Ovary (tissue), 10 donors: ENCODE measurements at places on chromosomes 3 and 15.

DNA sequence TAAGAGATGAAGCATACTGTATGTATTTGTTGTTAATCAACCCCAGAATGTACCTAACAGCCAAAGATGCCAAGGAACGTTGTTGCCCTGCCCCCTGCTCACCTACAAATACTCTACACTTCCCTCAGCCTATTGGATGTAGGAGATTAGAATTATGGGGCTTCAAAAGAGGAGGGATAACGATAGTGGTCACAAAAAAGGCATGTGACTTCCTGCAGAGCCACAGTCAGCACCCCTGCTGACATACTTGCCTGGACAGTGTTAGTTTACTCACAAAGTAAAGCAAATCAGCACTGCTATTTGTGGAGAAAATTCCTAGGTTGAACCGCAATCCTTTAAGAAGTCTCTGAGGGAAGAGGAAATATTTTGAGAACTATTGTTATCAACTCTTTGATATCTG, 37.9 kb downstream of the PARP15 start:
- no peak for DNase-seq

DNA sequence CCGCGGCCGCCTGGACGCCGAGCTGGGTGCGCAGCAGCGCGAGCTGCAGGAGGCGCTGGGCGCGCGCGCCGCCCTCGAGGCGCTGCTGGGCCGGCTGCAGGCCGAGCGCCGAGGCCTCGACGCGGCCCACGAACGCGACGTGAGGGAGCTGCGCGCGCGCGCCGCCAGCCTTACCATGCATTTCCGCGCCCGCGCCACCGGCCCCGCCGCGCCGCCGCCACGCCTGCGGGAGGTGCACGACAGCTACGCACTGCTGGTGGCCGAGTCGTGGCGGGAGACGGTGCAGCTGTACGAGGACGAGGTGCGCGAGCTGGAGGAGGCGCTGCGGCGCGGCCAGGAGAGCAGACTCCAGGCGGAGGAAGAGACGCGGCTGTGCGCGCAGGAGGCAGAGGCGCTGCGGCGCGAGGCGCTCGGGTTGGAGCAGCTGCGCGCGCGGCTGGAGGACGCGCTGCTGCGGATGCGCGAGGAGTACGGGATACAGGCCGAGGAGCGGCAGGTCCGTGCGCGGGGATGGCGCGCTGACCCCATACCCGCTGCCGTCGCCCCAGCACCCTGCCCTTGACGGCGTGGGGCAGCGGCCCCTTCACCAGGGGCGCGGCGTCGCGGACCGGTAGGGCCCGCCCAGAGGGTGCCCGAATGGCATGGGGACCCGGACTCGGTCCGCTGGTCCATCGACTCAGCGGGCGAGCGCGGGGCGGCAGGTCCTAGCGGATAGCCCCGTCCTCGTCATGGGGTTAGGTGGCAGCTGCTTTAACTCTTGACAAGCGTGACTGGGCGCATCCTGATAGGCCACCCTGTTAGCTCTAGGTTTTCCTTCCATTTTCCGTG, 848 bp downstream of the SYNM start:
- no peak for DNase-seq

- no peak for DNase-seq
Measured at GRCh38 chr15:98835876-98836275, 171.7 kb downstream of the PGPEP1L start.

GRCh38 chr3:43923104-43923882, 232.6 kb downstream of the ABHD5 start:
- DNase-seq: no peak

DNA sequence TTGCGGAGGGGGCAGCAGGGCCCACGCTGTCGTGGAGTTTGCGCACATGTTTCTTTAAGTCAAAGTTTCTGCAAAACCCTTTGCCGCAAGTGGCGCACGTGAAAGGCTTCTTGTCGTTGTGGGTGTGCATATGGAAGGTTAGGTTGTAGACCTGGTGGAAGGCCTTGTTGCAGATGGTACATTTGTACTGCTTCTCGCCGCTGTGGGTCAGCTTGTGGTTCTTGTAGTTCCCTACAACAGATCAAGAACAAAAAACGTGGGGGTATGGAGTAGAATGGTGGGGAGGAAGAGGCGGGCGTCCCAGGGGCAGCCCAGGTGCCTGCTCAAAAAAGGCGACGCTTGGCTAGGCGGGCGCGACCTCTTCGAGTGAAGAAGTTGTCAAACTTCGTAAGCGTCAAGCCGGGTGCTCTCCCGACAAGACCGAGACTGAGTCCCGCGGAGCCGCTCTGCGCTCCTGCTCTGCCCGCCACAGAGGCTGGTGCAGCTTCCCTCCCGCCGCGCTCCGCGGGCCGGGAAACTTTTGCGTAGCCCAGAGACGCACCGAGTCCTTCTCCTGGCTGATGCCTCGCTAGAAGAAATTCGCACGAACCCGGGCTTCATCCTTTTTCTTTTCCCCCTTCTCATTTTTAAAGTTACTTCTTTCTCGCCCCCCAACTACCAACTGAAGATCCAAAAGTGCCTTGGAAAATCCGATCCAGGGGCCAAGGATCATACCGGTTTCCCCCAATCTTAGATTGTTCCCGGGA, 3.1 kb downstream of the FEZF2 start:
- DNase-seq: no peak

DNA sequence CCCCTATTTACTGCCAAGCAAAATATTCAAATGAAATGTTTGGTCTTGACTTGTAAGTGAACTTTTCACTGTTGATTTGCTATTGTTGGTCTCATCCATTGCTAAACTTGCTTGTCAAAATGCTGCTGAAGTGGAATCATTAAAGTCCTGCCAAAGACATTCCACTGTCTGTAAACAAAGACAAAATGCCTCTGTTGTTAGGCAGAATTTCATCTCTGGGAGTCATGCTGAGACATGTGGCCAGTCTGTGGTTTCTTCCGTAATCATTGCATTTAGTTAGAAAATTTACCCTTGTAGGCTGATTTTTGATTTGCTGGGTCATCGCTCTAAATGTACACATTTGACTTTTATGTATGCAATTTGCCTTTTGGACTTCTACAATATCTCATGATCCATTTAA, 577.7 kb downstream of the MECOM start:
- DNase-seq: no peak

GRCh38 chr3:53425936-53426335, 68.5 kb upstream of the CACNA1D start:
- no peak for DNase-seq

- no peak for DNase-seq
Measured at GRCh38 chr3:16534640-16535262, 21.3 kb upstream of the RFTN1 start.

- DNase-seq: no peak
Measured at GRCh38 chr3:4907643-4908432, 71.4 kb upstream of the BHLHE40 start.
